ENCODE measurements at places on chromosomes 5 and 9.
A peak's percentile ranks its signal among the peaks of the same experiment; 100 is the strongest.

DNA sequence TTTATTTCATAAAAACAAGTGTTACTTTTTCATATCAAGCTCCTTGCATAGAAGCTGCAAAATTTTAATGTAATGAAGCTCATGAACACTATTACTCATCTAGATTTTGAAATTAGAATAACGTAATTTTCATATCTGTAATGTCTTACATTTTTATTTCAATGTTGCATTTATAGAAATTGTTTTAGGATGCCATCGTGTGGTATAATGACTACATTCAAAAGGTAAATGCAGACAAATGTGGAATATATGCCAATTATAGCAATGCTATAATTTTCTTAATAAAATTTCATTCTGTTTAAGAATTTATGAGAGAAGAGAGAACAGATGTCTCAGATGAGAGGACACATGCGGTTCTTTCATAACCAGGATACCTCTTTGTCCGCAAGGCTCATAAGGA, 230.2 kb downstream of the TMEM232 start:
- DNase-seq, result no peak

DNA sequence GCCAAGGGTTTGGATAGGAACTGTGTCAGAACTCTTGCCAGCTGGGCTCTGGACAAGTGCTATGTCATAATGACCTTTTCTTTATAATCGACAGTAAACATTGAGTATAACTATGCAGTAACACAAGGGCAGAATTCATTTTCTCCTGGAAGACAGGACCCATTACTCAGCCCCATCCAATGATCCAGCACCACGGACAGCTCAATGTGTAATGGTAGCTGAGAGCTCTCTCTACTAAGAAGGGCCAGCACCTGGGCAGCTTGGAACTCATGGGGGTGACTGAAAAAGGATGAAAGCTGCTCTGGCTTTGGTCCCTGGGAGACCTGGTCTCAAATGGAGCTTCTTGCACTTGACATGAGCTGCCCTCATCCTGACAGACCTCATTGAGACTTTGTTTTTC, 347.8 kb downstream of the TRIM32 start:
- DNase-seq, result no peak

DNA sequence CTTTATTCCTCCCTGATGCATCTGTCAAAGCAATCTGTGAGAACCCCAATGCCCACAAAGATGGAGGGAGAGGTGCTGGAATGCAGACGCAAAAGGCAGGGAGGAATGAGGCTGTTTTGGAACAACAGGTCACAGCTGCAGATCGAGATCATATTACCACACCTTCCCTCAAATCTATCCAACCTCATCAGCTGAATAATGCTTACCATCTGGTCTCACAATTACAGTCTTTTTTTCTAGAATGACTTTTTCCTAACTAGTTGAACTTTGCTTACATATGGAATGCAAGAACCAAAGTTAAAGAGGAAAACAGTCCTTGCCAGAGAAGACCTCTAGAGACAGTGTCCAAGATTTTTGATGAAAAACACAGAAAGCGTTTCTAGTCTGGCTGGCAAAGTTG, 158.1 kb downstream of the LPAR1 start:
- DNase-seq, result peak; percentile 83

DNA sequence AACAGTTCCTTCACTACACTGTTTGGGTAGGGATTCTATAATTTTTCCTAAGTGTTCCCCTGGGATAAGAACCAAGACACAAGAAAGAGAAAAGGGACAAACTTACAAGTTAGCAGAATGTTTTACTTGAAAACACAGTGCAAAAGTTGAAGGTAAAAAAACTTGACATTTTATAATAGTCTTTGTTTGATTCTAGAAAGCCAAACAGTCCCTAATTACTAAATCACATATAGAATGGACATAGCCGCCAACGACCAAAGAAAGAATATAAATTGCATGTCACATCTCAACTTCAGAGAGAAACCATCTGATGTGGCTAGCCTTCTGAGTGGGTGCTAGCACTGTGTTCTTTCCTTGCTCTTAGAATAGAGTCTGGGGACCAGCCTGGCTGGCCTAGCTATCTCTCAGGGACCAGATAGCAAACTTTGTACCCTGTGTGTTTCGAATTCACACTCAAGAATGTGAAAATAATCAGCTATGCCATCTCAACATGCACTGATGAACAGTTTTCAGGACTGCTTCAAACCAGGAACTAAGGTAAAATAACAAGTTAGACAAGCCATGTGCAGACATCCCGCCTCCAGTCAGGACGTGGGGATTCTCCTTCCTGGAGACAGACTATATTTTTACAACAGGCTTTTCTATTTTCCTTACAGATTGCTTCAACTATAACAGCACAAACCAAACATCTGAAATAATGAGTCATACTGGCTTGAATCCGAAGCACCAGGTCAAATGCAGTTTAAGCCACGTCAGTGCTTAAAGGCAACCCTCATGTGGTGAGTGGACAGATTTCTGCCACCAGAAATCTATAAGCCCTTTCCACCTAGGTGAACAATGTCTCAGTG, 53.7 kb downstream of the LHFPL2 start:
- no peak for DNase-seq

- no peak for DNase-seq
Observed at GRCh38 chr9:110828264-110828663, 159.7 kb downstream of the MUSK start.

- no peak for DNase-seq
Observed at GRCh38 chr9:128116104-128117083, 11.1 kb downstream of the PTGES2 start.

- no peak for DNase-seq
Observed at GRCh38 chr5:165325221-165325620, 1819.8 kb downstream of the MAT2B start.

GRCh38 chr5:68332080-68332451, 116.5 kb downstream of the PIK3R1 start:
- no peak for DNase-seq

GRCh38 chr5:62287237-62287636, 18.8 kb upstream of the KIF2A start:
- no peak for DNase-seq

Data from NCI-H524 treated with DMSO at 0.1 percent for 48 hours (cell line).